OCI-M1 (cell line): ENCODE measurements at places on chromosomes 6 and 20.

- DNase-seq = no peak
Measured at GRCh38 chr6:104365451-104366234, 494.1 kb downstream of the HACE1 start.

GRCh38 chr6:143139239-143139784 lies 78.6 kb downstream of the AIG1 start:
- DNase-seq = no peak

DNA sequence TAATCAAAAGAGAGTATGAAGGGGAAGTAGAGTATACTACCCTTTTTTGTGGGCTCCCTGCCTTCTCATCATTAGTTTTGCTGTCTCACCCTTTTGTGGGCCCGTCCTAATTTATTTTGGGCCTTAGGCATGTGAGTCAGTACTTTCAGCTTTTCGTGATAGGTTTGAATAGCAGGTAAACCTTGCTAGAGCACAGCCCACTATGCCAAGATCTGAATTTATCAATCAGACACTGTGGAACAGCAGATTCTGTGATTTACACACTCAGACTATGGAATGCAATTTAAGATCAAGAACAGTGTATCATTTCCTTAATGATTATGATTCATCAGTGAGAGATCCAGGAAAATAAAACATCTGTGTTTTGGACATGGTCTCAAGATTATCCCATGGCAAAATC lies 1117.1 kb downstream of the KHDRBS2 start:
- no peak for DNase-seq

DNA sequence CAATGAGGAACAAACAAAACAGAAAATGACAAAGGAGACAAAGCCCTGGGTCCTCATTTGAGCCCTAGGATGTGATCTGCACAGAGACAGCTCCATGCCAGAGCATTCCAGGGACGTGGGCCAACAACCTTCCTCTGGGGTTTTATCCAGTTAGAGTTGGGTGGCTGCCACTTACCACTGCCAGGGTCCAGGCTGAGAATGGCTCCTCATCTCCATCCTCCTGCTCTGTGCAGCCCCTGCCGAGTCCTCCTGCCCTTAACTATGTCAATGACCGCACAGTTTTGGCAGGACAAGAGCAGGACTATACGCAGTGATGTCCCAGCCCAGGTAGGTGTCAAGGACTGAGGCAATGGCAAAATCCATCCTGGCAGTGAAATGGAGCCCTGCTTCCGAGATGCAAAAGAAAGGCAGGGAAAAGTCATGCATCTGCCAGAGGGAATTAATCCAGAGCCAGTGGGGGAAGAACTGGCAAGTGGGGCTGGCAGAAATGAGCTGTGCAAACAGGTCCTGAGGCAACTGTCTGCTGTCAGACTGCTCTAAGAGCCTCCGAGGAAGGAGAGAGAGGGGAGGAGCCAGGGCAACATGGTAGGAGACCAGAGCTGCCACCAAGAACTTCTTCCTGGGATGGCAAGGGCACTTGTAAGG lies 449.4 kb downstream of the PTPRT start:
- DNase-seq = no peak

GRCh38 chr20:24727795-24728194 lies 221.3 kb upstream of the CST7 start:
- DNase-seq = no peak
